A673 (cell line): ENCODE measurements at places on chromosomes 7 and 10. TPM values are rescaled to one million over a fixed set of nuclear protein-coding genes. Genes with fewer than 3 reads are reported as not detected.

GRCh38 chr10:17227367-17228090 lies 512 bp upstream of the VIM start:
- peak; percentile 80 for DNase-seq

- DNase-seq: no peak
Measured at GRCh38 chr7:107494315-107494751, 24.5 kb downstream of the GPR22 start.

DNA sequence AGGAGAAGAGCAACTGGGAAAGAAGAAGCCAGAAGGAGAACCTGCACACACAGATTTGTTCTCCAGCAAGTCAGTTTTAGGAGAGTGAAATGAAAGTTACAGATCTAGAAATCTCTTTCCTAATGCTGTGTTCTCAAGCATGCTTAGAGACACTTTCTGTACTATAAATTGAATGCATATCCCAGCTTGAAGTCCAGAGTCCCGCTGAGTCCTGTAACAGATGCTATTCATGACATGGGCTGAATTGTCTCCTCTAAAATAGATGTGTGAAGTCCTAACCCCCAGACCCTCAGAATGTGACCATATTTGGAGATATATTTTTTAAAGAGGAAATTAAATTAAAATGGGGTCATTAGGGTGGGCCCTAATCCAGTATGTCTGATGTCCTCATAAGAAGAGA lies 46.9 kb upstream of the GJD4 start:
- peak; percentile 16 for DNase-seq

- DNase-seq: no peak
Measured at GRCh38 chr10:51527522-51528219, 171.7 kb downstream of the CSTF2T start.

DNA sequence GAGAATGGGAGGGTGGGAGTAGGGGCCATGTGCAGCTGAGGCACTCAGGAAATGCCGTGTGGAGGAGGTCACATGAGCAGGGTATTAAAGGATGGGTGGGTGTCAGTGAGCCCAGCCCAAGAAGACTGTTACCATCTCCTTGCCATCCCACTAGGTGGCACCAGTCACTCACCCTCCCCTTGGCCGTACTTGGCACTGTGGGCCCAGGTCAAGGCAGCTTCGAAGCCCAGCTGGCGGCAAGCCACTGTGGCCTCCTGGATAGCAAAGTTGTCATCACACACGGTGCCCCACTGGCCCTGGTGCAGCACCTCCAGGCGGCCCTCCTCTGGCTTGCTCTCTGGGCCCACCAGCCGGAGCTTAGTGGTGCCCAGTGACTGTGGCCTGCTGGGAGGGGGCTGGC lies 5.4 kb downstream of the LOXL4 start:
- DNase-seq: no peak

GRCh38 chr7:35707422-35707821 lies 12.5 kb upstream of the HERPUD2 start:
- no peak for DNase-seq

GRCh38 chr7:39808796-39809481 lies 141.1 kb upstream of the CDK13 start:
- no peak for DNase-seq

- peak; percentile 4 for DNase-seq
Measured at GRCh38 chr7:20651960-20652544, 36.6 kb downstream of the ABCB5 start.

DNA sequence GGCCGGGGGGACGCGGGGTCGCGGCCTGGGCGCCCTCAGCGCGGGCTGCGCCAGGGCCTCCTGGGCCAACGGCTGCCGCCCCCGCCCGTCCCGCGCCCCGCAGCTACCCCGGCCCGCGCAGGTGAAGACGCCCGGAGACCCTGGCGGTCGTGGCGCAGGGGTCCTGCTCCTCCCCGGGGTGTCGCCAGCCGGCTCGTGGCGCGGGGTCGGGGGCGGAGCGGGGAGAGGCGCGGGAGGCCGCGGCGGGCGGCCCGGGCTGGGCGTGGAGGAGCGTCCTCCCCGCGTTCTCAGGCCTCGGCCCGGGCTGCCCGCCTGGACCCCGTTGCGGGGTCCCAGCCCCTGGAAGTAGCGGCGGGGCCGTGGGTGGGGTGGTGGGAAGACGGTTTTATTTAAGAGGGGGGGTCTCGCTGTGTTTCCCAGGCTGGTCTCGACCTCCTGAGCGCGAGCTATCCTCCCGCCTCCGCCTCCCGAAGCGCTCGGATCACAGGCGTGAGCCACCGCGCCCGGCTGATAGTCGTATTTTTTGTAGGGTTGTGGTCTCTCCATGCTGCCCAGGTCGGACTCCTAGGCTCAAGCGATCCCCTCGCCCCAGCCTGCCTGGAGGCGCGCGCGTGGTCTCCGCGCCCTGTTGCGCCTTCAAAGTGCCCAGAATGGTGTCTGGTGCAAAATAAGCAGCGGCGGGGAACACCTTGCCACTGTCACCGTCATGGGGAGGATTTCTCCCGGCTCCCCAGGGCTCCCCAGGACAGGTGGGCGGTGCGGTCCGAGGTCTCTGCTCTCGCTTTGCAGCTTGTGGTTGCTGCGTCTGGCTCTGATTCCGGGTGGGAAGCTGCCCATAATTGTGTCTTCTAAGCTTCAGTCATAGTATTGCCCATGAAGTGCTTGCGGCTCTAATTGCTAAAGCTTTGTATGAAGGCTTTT lies 15.3 kb upstream of the SUN1 start:
- no peak for DNase-seq

DNA sequence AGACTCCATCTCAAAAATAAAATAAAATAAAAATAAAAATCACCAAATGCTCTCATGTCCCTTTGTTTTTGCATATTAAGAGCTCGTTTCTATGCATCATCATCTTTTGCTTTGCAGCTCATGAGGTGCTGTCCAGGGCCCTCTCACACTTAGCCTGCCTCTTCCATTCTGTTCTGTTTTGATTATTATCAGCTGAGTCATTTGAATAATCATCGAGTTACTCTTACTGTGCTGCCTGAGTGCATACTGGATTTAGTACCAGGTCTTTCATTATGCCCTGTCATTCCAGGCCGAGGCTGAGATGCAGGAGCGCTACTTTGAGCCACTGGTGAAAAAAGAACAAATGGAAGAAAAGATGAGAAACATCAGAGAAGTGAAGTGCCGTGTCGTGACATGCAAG lies 33.0 kb downstream of the UCMA start:
- no peak for DNase-seq

DNA sequence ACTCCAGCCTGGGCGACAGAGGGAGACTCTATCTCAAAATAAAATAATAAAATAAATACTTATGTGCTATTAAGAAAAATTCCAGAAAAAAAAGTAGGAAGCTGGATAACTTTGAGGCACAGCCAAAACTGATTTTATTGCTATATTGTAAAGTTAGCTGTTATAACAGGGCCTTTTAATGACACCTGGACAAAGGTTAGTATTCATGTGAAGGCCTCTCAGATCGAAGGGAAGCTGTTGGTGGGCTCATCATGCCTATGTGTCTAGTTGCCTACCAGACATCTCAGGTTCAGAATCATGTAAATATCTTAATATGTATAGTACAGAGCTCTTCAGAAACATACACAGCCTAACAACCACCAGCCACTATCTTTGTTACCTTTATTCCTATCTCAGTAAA lies 143.0 kb downstream of the LCOR start:
- no peak for DNase-seq

DNA sequence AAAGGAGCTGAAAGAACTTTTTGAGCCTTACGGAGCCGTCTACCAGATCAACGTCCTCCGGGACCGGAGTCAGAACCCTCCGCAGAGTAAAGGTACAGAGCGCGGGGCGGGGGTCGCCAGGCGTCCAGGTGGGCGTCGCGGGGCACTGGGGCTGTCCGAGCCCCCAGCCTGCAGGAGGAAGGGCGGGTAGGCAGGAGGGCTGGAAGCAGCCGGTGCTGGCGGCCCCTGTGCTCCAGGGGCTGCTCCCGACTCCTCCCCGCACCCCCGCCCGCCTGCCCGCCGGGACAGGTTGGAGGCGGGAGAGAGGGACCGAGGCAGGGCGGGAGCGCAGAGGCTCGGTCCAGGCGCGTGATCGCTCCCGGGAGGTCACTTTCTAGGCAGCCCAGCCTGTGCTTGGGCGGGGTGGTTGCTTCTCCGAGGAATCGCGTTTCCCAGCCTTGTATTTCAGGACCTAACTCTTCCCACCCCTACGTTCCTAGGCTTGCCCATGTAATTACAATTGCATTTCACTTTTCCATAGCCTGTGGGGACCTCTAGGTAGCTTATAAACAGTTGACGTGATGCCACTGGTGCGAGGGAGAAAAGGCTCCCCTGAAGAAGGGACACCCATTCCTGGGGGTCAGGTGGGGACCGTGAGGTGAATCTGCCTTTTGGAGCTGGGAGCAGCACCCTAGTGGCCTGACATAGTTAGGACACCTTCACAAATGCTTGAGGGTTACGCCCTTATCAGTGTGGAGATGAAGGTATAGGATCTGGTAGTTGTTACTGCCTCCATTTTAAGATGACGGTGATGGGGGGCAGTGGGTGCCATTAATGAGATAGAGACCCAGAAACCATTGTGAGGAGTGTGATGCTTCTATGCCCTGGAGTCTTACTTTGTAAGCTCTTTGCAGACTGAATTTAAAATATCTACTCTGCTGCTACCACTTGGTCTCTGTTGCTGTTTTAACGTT lies 148.2 kb downstream of the CELF2 start:
- DNase-seq: peak; percentile 24

OPN1SW gene
- total RNA-seq: not detected in 2 replicates

FFAR4 gene
- not detected in 2 replicates for total RNA-seq

LFNG gene
- total RNA-seq: 8.7 and 11.7 TPM in 2 replicates

NPY4R2 gene
- not detected in 2 replicates for total RNA-seq

FOXK1 gene
- 43.8 and 46.2 TPM in 2 replicates for total RNA-seq
